ENCODE measurements at places on chromosomes 5 and 9.

DNA sequence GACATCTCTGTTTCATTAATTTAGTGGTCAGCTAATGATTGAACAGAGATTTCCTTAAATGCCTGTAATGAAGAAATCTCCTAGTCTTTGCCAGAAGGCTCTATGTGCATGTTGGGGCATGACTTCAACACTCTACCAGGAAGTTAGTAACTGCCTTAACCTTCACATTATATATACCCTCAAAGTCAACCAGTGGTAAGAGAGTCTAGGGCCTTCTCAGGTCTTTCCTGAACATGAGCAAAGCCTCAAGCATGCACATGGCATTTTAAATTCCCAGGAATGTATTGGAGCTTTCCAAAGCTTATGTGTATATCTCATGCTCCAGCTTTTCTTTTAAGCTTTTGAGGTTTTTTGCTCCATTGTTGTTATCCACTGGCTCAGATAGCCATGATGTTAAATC lies 388.3 kb downstream of the ARRDC3 start:
- DNase-seq: no peak

- no peak for DNase-seq
These were observed 107.2 kb upstream of the STC2 start for GRCh38 chr5:173435447-173435846.

DNA sequence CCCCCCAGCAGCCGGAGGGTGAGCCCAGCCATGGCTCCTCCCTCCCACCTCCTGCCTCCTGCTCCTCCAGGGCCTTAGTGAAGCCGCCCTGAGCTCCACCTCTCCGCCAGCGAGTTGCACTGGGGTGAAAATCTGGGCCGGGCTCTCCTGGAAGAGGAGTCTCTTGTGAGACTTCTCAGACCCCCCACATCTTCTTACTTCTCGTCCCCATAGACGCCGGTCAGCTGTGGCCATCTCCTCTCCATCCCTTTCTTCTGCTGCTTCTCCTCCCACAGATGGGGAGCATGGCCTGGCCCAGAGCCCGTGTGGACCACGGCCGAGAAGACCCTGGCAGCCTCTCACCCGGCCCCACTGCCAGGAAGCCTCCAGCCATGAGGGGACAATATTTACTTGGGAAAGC lies 17.3 kb downstream of the OLFM1 start:
- DNase-seq: no peak

GRCh38 chr5:143665866-143666265 lies 146.1 kb upstream of the HMHB1 start:
- DNase-seq: no peak

- peak; percentile 86 for DNase-seq
These were observed 1111.1 kb downstream of the TAF11L14 start for GRCh38 chr5:18745042-18745987.

DNA sequence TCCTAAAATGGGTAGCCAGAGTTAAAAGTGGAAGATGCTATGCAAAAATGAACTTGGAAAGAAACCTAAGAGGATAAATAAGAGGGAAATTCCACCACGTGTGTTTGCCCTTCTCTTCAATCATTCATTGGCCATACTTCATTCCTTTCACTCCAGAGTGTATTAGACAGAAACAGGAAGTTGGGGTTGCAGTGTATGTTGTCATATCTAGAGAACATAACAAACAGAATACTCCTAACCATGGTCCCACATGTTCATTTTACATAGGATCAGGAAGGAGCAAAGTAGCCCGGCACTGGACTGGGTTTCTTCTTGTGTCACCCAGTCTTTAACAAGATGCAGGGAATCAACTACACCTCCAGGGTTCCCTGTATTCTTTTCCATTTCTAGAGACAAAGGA lies 7.6 kb upstream of the GPBP1 start:
- DNase-seq: no peak

DNA sequence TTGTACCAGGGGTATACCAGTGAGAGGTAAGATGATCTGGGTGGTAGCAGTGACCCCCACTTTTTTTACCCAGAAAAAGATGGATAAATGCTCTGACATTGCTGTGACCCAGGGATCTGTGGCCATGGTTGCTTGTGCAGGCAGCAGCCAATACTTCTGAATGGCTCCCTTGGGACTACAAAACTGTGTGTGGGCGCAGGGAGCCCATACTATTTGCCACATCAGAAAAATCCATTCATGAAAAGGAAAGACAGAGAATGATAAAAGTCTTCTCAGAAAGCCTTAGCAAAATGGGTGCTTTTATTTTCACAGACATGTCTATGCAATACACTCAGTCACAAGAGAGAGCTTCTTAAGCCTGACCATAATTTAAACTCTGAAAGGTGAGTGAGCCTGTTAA lies 37.3 kb upstream of the ALDOB start:
- no peak for DNase-seq

- no peak for DNase-seq
These were observed 14.2 kb upstream of the RGS3 start for GRCh38 chr9:113449376-113449775.

DNA sequence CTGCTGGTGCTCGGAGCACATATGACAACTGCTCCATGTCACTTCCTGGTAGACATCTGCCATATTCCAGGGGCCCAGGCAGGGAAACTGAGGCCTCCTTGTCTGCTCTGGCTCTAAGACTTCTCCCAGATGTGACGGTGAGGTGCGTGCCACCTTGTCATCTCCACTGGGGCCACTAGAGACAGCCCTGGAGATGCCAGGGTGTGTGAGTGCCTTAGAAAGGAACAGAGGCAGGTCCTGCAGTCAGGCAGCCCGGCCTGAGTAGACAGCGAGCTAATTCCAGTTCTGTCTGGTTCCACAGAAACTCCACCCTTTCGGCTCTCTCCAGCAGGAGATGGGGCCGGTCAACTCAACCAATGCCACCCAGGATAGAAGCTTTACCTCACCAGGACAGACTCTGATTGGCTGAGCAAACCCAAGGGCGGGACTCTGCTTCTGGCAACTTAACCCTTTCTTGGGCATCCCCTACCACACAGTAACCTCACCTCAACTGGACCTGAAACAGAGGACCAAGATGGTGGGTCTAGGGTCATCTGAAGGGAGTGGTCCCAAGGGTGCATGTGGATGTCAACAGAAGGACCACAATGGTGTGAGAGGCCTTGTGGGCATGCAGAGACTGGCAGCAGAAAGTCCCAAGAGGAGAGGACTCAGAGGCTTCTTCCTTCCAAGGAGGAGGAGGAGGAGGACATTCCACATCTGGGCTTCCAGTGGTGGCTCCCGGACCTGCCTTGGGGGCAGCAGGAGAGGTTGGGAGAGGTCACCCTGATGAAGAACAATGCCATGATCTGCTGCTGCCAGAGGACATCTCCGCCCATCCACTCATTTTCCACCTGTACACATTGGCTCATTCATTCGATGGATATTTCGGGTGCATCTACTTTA lies 77.7 kb downstream of the RGS3 start:
- no peak for DNase-seq

GRCh38 chr5:79831381-79832309 lies 142.0 kb downstream of the CMYA5 start:
- DNase-seq: no peak

DNA sequence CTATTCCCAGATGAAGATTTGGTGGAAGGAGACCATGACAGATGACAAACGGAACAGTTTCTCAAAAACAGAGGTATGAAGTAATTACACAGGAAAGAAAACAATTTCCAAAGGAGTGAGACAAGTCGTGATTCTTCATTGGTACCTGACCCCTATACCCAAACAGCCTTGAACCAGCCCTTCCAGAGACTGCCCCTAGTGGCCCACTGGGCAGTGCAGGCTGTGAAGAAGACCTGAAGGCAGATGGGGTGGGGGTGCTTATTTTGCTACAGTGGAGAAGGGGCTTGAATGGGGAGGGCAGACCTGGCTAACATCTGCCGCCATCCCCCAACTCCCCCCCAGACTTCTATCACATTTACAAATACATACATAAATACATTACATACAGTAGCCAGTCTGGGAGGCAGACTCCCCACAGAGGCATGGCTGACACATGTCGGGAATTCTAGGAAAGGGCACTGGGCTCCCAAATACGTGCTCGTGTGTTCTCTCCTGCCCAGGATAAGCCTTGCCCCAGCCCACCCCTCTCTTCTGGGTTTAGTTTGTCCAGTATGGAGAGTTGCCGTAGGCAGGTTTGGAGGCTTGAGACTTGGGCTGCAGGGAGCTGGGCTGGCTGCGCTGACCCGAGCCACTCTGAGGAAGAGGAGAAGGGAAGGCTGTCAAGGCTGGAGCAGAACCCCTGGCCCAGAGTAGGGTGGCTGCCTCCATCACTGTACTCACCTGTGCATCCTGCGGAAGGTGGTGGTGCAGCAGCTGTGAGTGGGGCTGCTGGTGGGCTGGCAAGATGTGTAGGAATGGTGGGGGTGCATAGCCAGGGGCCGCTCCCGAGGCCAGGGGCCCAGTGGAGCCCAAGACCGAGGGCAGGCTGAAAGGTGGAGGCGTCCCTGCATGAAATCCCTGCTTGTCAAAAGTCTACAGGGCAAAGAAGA lies 105.3 kb downstream of the UBE2R2 start:
- DNase-seq: no peak

DNA sequence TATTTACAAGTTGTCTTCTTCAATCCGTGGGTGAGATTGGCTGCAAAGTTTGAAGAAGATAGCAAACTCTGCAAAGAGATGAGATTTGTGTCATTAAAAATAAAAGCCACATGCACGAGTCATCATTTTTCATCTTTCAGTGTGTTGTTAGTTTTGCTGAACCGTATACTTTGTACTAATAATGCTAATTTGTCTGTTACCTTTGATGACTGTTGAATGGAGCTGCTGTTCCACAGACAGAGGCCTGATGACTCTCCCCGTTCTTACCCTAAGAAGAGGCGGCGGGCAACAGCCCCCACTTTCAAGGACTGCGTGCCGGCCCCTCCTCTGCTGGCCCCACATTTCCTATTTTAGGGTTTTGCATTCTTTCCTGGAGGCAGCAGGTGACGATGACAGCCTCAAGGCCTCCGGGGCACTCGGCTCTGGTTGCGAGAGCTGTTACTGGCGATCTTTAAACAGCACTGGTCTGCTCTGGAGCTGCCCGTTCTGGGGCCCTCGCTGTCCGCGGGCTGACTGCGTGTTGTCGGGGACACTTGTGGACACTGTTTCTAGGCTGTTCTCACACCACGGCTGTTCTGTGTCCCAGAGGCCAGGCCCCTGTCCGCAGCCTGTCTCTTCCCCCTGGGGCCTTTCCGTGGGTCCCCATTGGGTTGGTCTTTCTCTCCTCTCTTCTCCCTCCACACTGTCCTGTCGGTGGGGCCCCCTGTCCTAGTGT lies 35.1 kb downstream of the NDUFS6 start:
- peak; percentile 12 for DNase-seq

- DNase-seq: peak; percentile 3
These were observed 3.4 kb downstream of the LRRC14B start for GRCh38 chr5:194603-195209.

- peak; percentile 90 for DNase-seq
These were observed 1.5 kb downstream of the PARP8 start for GRCh38 chr5:50667653-50668595.

GRCh38 chr5:36570301-36571095 lies 35.9 kb upstream of the SLC1A3 start:
- no peak for DNase-seq
